Fibroblast of upper back skin (primary cell): ENCODE measurements at places on chromosomes 7 and 10.

DNA sequence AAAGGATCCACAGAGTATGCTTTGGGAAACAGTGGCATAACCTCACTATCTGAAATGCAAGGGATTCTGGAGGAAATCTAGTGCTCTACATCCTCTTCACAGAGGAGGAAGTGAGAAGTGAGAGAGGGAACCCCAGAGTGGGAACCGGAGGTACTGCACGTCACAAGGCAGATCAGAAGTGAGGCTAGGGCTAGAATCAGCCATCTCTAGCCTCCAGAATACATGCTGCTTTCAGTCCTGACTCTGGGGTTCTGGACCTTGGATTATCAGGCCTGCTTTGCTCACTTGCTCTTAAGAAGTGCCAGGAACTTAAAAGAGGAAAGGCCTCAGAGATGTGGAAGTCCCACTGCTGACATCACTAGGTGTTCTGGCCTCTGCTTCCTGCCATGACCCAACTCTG is 25.7 kb downstream of the ZNF503 start:
- no peak for DNase-seq

GRCh38 chr10:89351780-89352597 is 24.2 kb downstream of the IFIT3 start:
- peak; percentile 98 for DNase-seq

DNA sequence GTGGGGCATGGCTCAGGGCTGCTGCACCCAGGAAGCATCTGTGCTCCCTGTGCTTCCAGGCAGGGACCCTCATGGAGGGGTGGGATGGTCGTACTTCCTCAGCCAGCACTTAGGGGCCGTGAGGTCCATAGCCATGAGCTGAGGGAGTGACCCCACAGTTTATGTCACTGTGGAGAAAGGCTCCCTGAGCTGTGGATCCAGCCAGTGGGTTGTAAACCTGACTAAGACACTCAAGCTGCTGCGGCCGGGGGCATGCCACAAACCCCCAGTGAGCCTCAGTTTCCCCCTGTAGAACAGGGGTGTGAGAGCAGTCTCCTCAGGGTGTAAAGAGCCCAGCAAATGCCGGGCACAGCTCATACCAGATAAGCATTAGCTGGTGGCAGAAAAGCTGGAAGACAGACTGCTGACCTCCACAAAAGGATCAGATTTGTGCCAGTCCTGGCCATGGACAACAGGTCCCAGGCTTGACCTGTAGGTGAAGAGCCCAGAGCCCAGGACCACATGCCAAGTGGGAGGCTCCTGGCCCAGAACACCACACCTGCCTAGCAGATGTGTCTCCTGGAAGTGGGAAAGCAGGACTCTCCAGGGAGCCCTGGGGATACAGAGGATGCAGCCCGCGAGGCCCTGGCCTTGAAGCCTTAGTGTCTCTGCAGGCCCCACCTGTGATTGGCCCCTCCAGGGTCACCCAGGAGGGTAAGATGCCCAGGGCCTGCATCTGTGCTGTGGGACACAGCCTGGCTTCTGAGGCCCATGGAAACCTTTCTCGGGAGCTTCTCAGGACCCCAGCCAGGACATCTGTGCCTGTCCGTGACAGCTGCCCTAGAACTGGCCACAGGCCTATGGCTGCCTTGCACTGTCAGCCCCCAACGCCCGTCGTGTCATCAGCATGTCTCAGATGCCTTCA is 78.1 kb upstream of the RET start:
- no peak for DNase-seq

DNA sequence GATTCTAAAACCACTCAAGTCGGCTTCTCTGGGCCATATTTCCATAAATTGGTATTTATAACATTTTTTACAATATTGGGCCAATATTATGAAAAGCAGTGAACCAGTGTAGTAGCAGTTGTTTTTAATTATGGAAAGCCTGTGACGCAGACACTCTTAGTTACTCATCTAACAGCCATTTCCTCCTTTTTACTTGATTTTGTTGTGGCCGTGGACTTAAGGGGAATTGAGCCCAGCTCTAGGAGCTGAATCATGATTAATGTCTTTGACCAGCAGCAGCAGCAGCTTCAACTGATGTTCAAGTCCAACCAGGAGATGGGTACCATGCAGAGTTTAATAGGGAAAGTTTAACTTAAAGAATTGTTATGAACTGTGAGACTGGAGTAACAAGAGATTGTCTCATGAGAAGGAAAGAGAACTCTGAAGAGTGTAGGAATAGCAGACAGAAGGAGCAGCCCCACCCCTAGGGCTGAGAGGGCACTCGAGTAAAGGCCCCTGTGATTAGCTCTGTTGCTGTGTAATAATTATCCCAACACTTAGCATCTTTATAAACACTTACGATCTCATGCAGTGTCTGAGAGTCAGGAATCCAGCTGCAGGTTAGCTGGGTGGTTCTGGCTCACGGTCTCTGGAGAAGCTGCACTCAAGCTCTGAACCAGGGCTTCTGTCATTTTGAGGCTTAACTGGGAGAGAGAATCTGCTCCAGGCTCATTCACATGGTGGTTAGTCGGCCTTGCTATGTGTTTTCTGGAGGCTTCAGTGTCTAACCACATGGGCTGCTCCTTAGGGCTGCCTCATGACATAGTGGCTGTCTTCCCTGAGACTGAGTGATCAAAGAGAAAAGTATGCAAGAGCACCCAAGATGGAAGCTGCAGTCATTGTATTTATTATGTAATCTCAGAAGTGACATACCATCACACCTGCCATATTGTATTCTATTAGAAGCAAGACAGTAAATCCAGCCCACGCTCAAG is 4.6 kb downstream of the LANCL2 start:
- DNase-seq, result peak; percentile 98

DNA sequence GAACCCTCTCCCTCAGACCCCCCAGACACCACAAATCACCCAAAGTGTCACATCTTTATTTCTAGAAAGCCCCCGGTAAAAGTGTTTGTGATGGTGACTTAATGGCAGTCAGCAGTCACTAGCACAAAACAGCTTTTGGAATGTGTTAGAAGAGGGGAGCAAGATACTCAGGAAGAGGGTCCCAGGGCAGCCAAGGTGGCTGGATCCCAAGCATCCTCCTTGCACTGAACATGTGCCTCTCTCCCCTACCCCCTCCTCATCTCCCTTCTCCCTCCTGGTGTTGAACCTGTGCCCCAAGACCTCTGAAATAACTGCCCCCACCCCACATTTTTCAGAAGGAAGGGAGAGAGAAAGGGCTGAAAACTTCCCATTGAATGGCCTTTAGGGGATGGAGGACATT is 37.8 kb upstream of the MXI1 start:
- no peak for DNase-seq

GRCh38 chr7:43211286-43211685 is 98.8 kb downstream of the HECW1 start:
- peak; percentile 17 for DNase-seq

DNA sequence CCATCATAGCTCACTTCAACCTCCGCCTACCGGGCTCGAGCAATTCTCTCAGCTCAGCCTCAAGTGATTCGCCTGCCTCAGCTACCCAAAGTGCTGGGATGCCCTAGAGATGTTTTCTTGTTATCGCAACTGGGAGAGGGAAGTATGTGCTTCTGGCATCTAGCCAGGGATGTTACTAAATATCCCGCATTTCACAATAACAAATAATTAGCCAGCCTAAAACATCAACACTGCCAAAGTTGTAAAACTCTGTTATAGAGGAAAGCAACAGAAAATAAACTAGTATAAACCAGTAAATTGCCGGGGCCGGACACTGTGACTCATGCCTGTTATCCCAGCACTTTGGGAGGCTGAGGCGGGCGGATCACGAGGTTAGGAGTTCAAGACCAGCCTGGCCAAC is 7.2 kb downstream of the INA start:
- no peak for DNase-seq

- DNase-seq, result peak; percentile 85
These were observed 293.3 kb upstream of the KLF14 start for GRCh38 chr7:131027287-131027773.

- no peak for DNase-seq
These were observed 8.9 kb downstream of the HK1 start for GRCh38 chr10:69287181-69287580.

DNA sequence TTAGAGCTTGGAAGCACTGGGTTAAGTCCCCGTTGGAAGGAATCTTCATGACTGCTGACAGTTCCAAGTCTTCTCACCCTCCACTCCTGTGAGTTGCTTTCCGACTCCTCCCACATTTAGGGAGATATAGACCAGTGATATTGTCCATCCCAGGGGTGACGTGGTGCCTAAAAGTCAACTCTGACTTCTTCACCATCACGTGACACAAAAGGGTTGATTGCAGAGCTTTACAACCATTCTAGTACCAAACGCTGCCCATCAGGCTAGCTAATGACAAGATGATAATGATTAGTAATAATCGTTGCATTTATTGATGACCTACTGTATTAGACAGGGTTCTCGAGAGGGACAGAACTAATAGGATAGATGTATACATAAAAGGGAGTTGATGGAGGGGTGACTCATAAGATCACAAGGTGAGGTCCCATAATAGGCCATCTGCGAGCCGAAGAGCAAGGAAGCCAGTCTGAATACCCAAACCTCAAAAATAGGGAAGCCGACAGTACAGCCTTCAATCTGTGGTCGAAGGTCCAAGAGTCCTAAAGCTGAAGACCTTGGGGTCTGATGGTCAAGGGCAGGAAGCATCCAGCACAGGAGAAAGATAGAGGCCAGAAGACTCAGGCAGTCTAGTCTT is 85.3 kb upstream of the CARD11 start:
- DNase-seq, result no peak

GRCh38 chr10:43595739-43596298 is 10.4 kb upstream of the ZNF485 start:
- DNase-seq, result peak; percentile 0

- DNase-seq, result no peak
These were observed 6.0 kb downstream of the HNRNPF start for GRCh38 chr10:43402880-43403452.

DNA sequence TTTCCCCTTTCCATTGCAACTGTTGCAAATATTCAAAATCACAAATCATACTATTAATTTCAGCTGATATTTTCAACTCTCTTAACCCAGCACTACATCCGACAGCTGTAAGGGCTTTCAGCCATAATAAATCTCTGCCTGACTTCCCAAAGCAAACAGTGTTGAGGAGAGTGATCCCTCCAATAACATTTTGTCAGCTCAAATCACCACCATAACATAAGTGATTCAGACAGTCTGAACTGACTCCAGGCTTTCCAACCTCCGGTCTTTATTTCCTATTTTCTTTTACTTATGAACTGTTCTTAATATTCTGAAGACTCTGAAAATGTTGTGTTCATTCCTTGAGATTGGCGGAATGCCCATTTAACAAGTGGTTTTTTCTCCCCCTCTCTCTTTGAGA is 1085.9 kb downstream of the GATA3 start:
- DNase-seq, result no peak

- peak; percentile 70 for DNase-seq
These were observed 3.4 kb downstream of the TCF7L2 start for GRCh38 chr10:112953174-112954159.

- no peak for DNase-seq
These were observed 19.4 kb upstream of the PDGFA start for GRCh38 chr7:538764-539685.

- DNase-seq, result no peak
These were observed 398.3 kb downstream of the DPP6 start for GRCh38 chr7:154450451-154450850.

GRCh38 chr10:113304726-113305125 is 248.1 kb upstream of the HABP2 start:
- DNase-seq, result no peak

DNA sequence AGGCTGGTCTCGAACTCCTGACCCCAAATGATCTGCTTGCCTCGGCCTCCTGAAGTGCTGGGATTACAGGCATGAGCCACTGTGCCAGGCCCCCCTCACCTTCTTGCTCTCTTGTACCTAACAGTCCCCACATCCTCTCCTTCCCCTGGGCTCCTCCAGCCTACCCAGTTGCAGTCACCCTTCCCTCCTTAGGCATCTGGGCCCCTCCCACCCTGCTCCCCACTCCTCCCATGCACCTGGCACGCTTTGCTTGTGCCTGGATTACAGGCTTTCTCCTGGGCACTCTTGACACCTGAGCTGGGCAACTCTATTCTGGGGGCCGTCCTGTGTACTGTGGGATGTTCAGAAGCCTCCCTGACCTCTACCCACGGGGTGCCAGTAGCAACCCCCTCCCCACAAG is 3.0 kb downstream of the CLDN15 start:
- DNase-seq, result no peak

DNA sequence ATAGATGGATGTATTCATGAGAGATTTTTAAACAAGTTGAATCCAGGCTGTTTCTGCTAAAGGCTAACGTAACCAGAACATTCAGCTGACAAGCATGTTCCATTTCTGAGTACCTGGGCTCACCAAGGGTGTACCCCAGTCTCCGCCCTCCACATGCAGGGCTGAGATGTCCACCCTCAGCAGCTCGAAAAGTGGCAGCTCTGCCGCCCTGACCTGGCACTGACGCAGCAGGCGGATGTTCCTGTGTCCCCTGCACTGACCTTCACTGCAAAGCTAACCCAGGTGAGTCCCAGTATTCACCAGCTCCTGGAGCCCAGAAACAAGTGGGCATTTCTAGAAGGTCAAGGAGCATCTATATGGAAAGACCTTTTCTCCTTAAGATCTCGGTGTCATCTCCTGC is 437.4 kb downstream of the PTPRN2 start:
- no peak for DNase-seq

GRCh38 chr7:18684916-18685315 is 189.4 kb downstream of the HDAC9 start:
- peak; percentile 62 for DNase-seq

DNA sequence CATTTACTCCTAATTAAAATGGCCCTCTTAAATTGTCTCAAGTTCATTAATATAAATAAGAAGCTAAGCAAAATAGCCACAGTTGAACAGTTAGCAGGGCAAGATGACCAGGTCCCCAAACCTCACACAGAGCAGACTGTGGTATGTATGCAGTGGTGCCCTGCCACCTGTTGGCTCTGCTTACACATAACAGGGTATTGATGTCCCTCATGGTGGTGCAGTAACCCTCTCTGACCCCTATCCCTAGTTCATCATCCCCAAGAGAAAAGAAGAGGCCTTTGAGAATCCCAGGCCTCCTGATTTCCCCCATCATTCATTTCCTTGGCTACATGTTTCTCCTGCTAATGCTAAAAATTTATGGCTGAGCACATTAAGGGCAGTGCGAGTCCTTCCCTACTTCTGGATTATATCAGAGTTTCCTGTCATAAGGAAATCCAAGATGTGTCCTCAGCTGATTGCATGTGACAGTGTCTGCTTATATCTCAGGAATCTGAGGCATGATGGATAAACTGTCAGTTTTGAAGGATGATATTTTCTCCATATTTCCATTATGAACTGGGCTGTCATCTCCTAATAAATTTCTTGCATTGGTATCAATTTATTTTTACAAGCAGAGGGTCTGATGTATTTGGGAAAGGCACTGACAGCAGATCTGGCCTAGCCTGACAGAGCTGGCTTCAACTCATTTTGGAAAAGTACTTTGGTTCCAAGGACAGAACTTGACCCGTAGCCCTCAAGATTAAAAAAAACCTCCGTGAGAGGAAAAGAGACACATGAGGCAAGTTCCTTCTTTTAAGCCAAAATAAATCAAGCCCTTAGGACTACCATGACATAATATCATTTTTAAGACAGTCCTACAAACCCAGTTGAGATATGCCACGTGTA is 880.6 kb downstream of the LRMDA start:
- DNase-seq, result peak; percentile 90
